Cerebellum (tissue), 4 donors: ENCODE measurements at places on chromosomes 3 and 15.

- no peak for DNase-seq
Observed at GRCh38 chr3:197203714-197204146, 94.7 kb downstream of the DLG1 start.

DNA sequence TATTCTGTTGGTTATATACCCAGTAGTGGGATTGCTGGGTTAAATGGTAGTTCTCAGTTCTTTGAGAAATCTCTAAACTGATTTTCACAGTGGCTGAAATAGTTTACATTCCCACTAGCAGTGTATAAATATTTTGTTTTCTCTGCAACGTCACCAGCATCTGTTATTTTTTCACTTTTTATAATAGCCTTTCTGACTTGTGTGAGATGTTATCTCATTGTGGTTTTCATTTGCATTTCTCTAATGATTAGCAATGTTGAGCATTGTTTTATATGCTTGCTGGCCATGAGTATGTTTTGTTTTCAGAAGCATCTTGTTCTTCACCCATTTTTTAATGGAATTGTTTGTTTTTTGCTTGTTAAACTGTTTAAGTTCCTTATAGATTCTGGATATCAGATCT is 612.7 kb upstream of the SGO1 start:
- DNase-seq, result no peak

DNA sequence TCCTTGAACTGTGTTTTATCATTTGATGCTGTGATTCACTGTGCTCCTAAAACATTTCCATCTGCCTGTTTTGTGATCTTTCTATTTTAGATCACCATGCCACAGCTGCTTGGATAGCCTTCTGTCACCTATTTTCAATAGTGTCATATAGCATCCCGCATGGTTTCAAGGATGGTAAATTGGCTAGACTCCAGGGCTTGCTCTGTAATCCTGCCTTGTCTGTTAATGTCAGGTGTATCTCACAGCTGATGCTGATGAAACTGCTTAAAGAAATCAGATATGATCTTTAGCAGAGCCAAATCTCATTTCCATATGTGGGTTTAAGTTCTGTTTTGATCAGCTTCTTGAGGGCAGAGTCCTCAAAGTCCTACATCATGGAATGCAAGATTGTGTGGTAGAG is 182.2 kb downstream of the UBE2E2 start:
- DNase-seq, result peak; percentile 27

- no peak for DNase-seq
Observed at GRCh38 chr3:39541442-39541841, 74.0 kb downstream of the MOBP start.

DNA sequence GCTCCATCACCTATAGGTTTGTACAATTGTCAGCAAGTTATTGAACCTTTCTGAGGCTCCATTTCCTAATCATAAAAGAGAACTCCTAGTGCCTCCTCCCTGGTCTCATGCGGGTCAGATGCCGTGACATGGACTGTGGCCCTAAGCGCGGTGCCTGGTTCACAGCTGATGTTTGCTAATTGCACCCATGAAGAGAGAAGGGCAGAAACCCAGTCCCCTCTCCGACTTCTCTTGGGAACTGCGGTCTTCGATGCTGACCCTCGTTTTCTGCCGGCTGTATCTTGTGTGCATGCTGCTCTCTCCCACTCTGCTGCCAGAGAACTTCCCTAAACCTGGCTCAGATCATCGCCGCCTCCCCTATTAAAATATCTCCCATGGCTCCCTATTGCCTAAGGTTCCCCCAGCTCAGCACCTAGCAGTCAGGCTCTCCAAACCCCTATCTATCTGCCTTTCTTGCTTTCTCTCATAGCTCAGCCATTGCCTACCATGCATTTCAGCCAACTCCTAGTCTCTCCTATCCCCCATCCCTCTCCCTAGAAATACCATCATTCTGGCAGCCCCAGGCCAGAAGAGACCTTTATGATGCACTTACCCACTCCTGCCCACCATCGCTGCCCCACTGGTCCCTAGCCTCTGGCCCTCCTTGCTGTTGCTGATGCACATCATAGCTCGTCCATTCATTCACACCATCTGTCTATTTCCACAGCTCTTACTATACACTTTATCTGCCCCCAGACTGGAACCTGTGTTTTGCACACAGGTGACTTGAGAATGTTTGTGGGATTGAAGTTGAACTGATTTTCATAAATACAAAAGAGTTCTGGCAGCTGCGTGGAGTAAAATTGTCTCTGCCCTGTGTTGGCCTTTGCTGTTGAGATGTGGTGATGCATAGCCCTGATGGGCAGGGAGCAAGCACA is 6.6 kb downstream of the ISG20 start:
- DNase-seq, result no peak

- no peak for DNase-seq
Observed at GRCh38 chr3:153681057-153681456, 440.1 kb upstream of the ARHGEF26 start.

GRCh38 chr3:193932136-193932535 is 203.8 kb upstream of the HES1 start:
- DNase-seq, result no peak

DNA sequence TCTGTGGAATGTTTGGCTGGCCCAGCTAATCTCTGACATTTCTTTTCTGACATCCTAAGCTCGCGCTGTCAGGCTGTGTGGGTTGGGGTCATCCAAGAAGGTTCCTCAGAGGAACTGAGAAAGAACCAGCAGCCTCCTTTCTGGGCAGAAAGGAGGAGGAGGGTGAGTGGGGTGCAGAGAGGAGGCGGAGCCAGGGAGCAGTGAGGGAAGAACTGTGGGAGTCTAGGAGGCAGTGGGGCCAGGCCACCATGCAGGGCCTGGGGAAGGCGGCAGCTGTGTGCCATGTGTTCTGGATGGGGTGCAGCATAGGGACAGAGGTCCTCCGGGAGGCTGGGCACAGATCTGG is 5.3 kb downstream of the SEMA7A start:
- peak; percentile 25 for DNase-seq

DNA sequence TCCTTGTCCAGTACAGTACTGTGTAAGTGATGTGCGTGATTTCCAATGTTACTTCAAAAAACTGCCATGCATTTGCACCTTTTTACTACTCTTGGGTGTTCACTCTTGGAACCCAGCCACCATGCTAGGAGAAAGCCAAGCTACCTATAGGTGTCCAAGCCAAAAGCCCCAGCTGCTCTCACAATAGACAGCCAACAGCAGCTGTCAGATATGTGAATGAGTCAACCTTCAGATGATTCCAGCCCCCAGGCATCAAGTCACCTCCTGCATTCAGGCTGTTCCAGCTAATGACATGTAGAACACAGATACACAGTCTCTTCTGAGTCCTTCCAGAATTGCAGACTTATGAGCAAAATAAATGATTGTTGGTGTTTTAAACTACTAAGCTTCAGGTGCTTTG is 417.7 kb upstream of the TGFBR2 start:
- no peak for DNase-seq
